Cardiac fibroblast (primary cell): ENCODE measurements at places on chromosomes 2 and 18.

- no peak for DNase-seq
Measured at GRCh38 chr2:61789807-61790602, 63.9 kb downstream of the FAM161A start.

DNA sequence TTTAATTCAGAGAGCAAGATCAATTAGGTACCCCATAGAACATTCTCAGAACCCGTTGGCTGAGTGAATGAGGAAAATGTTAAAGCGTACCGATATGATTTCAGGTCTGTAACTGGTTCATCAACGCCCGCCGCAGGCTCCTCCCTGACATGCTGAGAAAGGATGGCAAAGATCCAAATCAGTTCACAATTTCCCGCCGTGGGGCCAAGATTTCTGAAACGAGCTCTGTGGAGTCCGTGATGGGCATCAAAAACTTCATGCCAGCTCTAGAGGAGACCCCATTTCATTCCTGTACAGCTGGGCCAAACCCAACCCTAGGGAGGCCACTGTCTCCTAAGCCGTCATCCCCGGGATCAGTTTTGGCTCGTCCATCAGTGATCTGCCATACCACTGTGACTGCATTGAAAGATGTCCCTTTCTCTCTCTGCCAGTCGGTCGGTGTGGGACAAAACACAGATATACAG is 7.3 kb downstream of the TGIF1 start:
- DNase-seq = no peak

DNA sequence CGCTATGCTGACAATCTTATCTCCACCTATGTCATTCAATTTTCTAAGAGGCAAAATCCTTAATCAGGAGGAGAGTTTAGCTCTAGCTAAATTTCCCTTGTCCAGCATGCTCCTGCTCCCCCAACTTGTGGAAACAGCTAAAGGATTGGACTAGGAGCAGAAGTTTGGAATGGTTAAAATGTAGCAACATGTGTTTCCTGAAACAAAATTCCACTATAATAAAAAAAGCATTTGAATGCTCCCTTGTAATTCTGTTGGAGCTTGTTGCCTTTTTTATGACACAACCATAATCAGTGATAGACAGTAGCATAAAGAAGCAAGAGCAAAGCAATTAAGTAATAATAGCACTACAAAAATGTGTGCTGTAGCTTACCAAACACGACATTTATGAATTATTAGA is 6.9 kb downstream of the ACTR3 start:
- no peak for DNase-seq

- DNase-seq = peak; percentile 4
Measured at GRCh38 chr2:224407241-224407701, 5.4 kb upstream of the FAM124B start.

DNA sequence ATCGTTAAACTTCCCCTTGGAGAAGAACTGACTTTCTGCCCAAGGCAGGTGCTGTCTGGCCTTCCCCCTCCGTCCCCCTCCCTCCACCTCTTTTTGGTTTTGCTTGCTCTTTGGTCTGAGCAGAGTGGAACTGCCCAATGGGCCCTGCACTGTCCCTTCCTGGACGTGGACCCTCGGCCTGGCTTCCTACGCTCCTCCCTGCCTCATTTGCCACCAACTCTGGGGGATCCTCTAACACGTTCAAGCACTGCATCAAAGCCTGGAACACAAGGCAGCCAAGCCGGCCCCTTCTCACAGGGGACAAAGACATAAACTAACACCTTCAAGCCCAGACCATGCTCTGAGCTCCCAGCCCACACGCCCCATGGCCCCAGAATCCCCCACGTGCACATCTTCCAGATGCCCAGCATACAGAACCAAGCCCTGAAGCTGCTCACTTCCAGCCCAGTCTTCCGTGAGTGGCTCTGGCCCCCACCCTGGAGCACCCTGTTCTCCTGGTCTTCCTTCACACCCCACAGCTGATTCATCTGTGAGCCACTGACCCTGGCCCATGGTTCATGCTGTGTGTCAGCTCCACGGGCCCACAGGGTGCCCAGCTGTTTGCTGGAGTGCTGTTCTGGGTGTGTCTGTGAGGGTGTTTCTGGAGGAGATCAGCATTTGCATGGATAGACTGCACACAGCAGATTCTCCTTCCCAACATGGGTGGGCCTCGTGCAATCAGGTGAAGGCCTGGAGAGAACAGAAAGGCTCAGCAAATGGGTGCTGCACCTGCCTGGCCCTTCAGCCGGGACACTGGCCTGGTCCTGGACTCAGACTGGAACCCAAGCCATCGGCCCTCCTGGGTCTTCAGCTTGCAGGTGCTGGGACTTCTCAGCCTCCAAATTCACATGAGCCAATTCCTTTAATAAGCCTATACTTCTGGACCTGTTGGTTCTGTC is 247.1 kb upstream of the SALL3 start:
- DNase-seq = peak; percentile 3

DNA sequence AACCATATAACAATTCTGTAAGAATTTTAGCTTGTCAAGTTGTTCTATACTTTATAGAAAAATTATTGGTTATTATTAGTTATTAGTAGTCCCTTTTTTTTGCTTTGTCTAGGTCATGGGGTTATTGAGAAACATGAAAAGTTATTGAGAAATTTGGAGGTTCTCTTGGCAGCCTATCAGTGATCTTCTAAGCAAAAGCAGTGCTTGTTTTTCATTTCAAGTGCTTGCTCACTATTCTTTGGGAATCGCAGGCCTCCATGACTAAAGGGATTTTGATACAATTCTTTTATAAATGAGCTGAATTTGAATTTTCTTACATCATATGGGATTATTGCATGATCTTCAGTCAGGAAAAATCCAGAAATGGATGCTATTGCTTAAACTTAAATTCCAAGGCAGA is 25.8 kb downstream of the PLEKHA3 start:
- no peak for DNase-seq

DNA sequence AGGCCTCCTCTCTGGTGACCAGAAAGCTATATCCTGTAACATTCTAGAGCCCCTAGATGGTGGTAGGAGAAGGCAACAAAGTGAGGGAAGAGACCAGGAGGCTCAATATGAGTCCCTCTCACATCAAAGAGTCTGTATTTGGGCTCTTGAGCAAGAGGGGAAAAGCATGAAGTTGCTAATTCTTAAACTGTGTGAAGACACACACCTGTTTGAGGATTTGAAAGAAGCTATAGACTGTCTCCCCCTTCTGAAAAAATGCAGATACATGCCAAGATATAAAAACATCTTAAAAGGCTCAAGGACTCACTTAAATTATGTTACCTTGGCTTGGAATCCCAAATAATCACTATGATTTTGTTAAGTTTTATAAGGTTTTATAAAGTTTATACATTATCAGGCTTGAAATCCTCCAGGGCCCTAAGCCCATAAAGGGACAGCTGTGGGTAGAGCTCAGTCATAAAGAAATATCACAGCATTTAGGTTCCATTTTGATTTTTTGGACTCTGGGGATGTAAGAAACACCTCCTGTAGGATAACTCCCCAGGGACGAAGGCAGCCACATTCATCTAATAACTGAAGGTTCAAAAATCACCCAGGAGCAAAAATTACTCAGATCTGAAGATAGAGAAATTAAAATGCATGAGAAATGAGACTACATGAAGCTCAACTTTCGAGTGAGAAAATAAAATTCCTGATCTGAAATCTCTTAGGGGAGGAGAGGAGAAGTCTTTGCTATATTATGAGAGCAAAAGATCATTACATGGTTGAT is 136.1 kb upstream of the LGALSL start:
- no peak for DNase-seq

GRCh38 chr2:157075924-157076323 is 181.6 kb upstream of the GALNT5 start:
- DNase-seq = no peak

- DNase-seq = no peak
Measured at GRCh38 chr2:62817348-62817747, 111.8 kb downstream of the EHBP1 start.

GRCh38 chr2:40457366-40457765 is 5.5 kb upstream of the SLC8A1 start:
- no peak for DNase-seq

GRCh38 chr2:239245872-239246721 is 154.7 kb downstream of the HDAC4 start:
- DNase-seq = no peak

DNA sequence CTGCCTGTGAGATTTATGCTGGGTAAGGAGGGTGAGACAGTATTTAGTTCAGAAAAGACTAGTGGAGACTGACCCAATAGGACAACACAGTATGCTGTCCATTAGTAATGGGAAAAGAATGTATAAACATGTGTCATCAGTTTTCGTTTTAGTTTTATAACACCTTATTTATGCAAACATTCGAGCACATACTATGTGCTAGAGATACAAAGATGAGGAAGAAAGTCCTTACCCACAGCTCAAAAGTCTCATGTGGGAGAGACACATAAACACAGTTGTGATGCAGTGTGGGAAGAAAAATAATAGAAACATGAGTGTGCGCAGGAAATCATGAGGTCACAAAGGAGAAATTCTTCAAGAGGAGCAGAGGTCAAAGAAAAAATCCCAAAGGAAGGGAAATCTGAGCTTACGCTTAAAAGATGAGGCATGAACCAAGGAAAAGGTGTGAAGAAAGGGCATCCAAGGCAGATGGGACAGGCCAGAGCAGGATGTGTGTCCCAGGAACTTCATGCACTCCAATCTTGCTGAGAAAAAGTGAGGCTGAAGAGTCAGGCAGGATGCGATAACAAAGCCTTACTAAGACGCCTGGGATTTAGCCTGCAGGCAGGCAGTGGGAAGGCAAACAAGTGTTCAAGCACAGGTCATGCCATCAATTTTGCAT is 8.1 kb downstream of the METTL21A start:
- DNase-seq = peak; percentile 91

DNA sequence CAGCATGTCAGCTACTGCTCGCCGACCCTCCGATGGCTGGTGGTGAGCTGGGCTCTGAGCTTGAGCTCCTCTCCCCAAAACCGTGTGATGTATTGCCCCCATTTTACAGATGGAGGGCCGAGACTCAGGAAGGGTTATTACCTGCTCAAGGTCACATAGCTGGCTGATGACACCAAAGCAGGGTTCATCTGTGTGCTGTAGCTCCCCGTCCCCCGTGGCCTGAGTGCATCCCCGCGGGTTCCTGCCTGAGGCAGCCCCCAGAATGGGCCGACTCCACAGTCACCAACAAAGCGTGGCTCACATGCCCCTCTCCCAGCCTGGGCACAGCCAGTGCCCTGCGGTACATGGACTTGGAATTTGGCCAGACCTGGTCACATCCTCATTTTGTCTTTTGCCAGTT is 198.6 kb downstream of the TFCP2L1 start:
- no peak for DNase-seq

GRCh38 chr2:54606393-54606958 is 117.0 kb upstream of the EML6 start:
- no peak for DNase-seq

DNA sequence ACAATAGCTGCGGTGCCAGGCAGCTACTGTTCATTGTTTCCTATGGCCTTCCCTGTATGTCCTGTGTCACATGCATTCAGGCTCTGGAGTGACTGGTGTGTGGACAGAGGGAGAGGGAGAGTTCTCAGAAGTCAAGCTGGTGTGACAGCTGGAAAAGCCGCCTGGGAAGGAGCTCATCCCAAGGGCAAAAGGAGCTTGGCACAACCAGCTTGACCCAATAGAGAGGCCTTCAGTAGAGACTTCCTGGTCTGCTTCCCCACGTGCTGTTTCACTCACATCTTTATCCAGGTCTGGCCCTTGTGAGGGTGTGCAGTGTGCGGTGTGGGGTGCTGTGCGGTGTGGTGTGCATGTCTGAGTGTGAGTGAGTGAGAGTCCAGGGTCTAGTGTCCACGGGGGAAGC is 11.1 kb upstream of the NT5DC4 start:
- DNase-seq = no peak

DNA sequence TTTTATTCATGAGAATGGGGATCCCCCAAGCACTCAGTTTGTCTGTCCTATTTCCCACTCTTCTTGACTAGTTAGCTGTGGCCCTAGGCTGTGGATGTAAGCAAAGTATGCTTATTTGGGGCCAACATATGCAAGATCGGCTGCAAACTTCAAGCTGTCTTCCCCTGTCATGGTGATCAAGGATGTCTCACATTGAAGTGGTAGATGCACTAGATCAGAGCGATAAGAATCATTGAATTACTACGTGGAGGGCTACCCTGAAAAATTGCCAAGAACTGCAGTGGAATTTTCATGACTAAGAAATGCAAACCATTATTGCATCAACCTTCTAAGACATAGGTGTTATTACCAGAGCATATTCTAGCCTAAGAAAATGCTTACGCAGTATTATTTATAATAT is 527.4 kb downstream of the RNF144A start:
- DNase-seq = no peak

DNA sequence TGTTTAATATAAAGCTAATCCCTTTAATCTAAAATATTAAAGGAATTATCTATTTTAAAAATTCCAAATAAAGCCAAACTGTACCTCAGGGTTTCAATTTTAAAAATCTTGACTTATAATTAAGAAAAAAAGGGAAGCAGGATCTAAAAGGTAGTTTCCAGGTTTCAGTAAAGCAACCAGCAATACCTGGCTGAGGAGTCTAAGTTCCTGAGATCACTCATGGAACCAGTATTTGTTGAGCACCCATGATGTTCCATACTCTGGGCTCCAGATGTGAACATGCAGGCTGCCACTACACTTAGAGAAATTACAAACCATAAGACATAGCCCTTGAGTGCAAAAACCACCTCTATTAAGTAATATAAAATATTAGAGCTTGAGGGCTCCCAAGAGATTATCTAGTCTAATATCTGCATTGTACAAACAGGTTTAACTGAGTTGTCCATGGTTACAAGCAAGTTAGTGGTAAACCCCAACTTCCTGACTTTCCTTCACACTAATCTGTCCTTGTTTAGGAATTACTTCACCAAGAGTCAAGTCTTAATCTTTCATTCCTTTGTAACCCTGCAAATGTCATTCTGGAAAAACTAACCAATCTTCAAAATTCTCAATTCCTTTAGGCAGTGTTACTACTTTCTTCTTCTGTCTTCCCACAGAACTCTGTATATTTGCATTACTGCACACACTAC is 49.2 kb downstream of the CLASP1 start:
- no peak for DNase-seq

- no peak for DNase-seq
Measured at GRCh38 chr2:41375901-41376300, 671.9 kb upstream of the PKDCC start.

DNA sequence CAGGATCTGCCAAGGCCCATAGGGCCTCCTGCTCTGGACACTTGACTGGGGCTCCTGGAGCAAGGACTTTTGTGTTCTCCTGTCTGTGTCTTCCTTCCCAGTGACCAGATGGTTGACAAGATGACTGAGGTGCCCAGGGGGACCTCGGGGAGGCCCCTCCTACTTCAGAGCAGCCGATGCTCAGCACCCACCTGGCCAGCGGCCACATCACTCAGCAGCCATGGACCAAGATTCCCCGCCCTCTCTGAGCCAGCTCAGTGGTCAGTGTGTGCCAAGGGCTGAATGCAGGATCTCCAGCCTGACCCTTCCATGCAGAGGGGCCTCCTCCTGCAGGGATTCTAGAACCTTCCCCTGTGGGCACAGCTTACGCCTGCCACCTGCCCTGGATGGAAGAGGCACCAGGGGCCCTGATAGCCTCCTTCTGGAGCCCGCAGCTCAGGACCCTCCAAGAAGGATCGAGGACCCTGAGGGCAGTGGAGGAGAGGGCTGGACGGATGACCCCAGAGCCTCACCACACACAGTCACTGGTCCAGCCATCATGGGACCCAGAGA is 87.4 kb upstream of the GPC1 start:
- no peak for DNase-seq
